ENCODE measurements at places on chromosomes 5 and 9.

DNA sequence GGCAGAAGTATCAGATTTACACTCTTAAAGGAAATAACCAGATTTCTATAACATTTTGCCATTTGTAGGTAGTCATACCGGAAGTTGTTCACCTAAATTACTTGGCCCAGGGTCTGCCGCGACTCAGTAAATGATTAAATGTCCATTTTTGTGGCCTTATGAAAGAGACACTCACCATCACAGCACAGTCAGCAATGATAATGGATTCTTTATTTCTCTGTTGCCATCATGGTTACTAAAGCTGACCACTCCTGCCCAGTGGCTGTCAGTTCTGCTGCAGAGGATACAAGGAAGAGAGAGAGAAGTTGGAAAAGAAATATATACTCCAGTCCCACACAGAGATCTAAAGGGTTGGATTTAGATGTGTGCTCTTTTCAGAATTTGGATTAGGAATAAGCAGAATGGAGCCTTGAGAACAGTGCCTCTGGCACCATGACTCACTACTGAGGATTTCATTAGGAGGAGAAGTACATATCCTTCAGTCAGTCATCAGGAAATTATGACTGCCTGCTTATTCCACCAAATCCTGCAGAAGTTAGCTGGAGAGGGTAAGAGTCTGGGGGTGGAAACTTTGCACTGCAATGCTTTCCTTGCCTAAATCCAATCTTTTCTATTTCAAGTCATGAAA, 72.8 kb upstream of the EFNA5 start:
- no peak for DNase-seq

DNA sequence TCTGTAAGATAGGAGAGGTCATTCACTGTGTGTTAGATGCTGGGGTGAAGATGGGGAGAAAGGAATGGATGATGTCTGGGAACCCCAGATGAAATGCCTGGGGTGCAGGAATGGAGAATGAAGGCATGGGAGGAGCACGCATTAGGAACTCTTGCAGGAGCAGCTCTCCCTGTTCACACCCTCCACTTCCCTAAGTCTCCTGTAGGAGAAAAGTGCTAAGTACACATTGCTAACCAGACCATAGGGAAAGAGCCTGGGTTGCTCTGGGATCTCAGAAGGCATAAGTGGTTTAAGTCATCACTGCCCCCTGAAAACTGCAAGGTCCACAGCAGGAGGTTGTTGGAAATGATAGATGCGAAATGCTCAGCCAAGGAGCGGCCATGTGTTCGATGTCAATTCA, 163.1 kb downstream of the SEC61B start:
- no peak for DNase-seq

- no peak for DNase-seq
Observed at GRCh38 chr5:59773294-59773693, 120.2 kb downstream of the PDE4D start.

DNA sequence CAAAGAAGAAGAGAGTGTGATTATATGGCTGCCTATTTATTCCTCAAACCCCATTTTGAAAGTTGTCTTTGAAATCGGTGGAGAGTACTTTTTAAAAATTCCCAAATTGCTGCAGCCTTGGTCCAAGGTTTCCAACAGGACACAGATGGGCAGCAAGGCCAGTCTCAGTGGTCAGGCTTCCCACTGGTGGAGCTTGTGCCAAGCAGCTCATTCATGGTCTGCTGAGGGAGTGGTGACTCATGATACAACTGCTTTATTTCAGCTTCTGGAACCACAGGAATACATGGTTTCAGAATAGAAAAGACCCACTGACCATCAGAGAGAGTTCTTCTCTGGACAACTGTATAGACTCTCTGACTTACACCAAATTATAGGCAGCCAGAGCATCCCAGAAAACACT, 673.1 kb upstream of the KLF4 start:
- no peak for DNase-seq

DNA sequence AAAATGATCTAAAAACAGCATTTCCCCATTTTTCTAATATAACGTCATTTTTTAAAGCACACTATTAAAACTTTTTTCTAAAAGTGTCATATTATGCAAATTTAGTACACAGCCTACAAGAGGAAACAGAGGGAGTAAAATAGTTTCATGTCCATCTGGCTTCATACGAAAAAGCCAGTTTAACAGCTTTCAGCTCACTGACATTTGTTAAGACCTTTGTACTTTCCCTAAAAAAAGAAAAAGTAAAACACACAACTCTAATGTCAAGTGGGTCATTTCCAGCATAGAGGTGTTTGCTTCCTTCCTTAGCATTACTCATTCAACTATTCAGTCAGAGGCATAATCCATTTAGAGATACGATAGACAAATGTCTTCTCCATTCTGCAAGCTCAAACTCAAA, 49.4 kb downstream of the ABHD17B start:
- no peak for DNase-seq

GRCh38 chr9:60545346-60545877, 368.8 kb upstream of the SPATA31A5 start:
- no peak for DNase-seq

- no peak for DNase-seq
Observed at GRCh38 chr9:113823421-113823820, 52.7 kb upstream of the ZNF618 start.

DNA sequence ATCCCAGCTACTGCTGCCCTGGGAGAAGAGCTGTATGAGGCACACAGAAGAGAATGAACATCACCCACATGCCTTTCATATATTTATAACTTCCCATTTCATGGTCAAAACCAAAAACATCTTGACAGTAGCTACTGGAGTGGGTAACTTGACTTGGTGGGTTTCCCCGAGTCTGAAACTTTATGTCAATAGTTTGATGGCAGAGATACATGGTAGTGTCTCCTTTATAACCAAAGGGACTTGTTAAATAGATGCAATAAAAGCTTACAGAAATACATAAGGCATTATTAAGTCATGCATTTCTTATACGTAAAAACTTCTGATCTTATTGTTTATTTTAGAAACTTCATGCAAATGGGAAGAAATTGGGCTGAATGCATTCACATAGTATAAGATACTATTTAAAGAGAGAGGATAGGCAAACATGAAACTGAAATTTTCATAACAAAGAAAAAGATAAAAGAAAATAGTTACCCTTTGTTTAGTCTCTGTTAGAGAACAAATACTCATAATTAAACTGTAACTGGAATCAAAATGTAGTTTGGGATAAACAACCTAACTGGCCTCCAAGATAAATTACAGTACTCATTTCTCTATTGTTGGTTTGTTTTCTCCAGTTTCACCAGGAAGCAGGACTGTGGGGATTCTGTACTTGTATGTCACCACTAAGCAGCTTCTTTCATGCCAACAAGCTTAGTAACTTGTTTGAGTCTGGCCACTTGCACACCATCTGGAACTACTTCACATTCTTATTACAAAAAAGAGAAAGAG, 459.3 kb upstream of the MEF2C start:
- no peak for DNase-seq
